IMR-90 (cell line): ENCODE measurements at places on chromosomes 7 and 10.

GRCh38 chr7:47352394-47352968 lies 229.4 kb downstream of the TNS3 start:
- DNase-seq: no peak

- no peak for DNase-seq
These were observed 20.1 kb upstream of the DDIT4 start for GRCh38 chr10:72253578-72253977.

DNA sequence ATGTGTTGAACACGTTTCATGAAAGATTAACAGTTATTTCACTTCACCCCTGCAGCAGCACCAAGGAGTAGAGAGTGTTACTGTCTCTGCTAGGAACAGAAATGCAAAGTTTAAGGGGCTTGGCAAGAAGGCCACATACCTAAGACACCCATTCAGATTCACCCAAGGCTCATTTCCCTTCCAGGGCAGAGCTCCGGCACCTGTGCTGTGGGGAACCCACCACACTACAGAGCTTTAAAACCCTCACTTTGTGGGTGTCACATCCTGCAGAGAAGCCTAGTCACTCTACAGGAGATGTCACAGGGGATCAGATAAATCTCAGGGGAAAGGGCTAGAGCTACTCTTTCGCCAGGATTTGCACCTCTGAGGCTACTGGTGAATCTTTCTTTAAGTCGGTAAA lies 176.1 kb upstream of the KLF6 start:
- DNase-seq: no peak

- DNase-seq: no peak
These were observed 7.7 kb upstream of the NDST2 start for GRCh38 chr10:73819081-73819480.

GRCh38 chr10:60573336-60573735 lies 183.7 kb upstream of the ANK3 start:
- no peak for DNase-seq

DNA sequence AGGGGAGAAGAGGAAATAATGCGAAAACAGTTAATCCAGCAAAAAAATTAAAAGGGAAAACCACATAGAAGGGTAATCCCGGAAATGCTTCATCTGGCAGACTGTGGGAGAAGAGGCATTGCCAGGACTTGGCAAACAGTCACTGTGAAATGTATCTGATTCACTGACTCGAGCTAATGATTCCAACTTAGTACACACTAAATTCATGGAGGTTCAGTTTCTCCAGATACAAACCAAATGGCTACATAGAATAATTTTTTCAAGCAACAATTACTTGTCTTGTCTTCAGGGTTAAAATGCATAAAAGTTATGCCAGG lies 36.4 kb downstream of the GDI2 start:
- DNase-seq: peak; percentile 71

DNA sequence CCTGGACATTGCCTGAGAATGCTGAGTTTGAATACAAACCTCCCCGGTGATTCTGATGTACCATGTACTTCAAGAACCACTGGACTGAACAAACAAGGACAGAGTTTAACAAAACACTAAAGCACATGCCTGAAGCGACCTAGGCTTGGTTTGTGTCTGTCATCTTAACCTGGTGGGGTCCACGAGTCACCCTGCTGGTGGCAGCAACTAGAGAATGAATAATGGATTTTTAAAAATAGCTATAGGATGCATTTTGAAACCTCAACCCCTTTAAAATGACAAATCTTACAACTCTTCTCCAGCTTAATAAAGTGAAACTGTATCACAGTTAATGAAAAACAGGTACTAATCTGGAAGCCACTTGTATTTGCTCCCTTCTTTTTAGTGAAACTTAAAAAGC lies 25.2 kb downstream of the CDHR3 start:
- no peak for DNase-seq

DNA sequence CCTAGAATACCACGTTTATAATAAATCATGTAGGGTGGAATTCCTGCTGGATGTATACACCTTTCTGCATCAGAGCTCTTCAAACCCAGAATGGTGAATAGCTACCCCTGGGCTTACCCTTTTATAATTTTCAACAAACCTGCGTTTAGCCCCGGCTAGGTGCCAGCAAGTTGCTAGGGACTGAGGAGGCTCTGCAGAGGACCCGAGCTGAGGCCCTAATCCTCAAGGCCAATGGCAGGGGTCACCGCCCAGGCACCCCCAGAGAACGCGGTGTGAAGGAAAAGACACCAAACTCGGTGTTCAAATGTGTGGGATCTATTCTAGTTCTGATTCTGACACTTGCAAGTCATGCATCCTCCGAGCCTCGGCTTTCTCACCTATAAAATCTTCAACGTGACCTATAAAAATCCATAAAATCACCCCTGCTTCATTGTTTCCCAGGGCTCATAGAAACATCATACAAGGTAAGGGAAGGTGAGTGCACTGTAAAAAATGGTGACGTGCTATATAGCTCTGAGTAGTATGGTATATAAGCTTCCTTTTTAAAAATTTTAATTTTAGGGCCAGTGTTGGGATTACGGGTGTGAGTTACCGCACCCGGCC lies 2.5 kb upstream of the ANXA11 start:
- DNase-seq: no peak

DNA sequence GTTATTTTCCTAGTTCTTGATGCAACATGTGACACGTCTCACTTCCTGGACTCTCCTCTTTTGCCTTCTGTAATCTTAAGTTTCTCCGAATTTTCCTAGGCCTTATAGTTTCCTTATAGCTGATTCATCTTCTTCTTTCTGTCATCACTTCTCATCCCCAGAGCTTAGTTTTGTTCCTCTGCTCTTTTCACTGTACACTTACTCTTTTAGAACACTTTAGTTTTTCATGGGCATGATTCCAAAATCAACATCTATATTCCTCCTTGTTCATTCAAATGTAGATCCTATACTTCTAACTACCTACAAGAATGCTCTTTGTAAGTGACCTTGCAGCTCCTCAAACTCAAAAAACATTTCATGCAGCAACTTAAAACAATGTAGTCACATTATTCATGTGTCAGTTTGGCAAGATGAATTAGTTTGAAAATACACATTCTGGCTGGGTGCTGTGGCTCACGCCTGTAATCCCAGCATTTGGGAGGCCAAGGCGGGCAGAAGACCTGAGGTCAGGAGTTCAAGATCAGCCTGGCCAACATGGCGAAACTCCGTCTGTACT lies 13.1 kb upstream of the SLC26A3 start:
- no peak for DNase-seq

DNA sequence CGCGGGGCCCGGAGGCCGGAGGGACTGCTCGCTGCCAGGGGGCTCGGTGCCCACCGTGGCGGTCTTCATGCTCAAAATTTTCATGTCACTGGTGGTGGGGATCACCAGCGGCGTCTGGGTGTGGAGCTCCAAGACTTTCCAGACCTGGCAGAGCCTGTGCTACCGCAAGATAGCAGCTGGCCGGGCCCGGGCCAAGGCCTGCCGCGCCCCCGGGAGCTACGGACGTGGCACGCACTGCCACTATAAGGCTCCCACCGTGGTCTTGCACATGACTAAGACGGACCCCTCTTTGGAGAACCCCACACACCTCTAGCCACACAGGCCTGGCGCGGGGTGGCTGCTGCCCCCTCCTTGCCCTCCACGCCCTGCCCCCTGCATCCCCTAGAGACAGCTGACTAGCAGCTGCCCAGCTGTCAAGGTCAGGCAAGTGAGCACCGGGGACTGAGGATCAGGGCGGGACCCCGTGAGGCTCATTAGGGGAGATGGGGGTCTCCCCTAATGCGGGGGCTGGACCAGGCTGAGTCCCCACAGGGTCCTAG lies 2.0 kb downstream of the FZD9 start:
- no peak for DNase-seq

DNA sequence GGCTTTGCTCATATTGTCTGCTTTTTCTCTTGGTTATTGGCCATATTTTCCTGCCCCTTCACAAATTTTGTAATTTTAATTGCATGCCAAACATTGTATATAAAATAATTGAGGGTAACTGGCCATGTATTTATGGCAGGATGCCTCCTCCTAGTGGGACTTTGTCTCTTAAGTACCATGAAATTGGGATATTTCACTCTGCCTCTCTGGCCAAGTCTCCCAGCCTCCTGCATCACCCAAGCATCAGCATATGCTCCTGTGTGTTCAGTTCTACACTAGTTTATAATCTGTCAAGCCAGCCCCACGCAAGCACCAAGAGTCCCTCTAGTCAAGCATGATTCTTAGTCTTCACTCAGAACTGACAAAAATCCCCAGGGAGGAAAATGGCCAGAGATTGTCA lies 44.2 kb upstream of the FHIP2A start:
- DNase-seq: no peak

DNA sequence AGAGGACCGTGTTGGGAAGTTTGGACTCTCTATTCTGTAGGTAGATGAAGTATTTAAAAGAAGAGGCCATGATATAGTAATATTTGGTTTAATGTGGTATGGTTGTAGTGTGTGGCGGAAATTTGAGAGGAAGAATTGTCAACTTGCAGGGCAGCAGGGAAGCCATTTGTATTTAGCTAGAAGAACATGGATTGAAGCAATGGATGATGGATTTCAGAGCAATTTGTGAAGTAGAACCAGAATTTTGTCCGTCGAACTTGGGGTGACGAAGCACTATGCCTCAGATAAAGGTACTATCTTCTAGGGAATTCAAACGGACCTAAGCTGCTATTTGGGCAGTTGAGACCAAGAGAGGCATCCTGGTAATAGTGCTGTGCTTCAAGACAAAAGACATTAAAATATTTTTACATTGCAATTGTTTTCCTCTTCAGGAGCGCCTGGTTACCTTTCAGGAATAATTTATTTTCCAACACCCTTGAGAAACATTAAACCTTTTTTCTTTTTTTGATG lies 615 bp upstream of the WBP1L start:
- DNase-seq: no peak

- no peak for DNase-seq
These were observed 554.2 kb downstream of the TCERG1L start for GRCh38 chr10:130757271-130757670.

- peak; percentile 13 for DNase-seq
These were observed 78.8 kb downstream of the MTPAP start for GRCh38 chr10:30270247-30270646.

DNA sequence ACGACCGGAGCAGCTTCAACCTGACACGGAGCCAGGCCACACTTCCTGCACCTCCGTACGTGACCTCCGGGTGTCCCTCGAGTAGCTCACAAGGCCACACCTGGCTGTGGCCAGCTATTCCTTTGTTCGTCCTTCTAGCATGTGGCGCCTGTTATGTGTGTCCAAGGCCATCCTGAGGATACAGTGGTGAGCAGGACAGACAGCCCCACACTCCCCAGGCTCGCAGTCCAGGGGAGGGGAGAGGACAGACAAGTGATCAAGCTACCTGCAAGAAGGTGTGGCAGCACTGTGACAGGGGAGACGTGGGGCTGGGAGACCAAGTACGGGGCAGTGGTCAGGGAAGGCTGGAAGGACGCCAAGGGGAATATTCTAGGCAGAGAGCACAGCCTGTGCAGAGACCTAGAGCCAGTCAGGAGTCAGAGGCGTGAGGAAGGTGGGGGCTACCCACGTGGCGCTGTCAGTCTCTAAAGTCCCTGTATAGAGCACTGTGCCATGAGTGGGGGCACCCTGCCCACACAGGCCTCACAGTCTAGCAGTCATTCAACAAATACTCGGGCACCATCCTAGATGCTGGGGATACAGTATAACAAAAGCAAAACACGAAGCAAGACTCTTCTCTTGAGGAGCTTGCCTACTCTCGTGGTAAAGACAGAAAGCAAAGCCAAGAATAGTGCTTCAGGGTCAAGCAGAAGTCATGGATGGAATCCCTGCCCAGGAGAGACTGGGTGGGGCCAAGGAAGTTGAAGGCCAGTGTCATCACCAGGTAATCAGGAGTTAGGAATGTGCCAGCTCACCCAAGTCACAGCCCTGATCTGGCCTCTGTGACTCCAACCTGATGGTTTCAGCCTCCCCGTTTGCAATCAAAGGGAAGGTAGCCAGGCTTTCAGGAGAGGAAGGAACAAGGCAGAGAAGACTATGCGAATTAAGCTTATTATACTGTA lies 58.6 kb downstream of the PROSER2 start:
- peak; percentile 23 for DNase-seq

DNA sequence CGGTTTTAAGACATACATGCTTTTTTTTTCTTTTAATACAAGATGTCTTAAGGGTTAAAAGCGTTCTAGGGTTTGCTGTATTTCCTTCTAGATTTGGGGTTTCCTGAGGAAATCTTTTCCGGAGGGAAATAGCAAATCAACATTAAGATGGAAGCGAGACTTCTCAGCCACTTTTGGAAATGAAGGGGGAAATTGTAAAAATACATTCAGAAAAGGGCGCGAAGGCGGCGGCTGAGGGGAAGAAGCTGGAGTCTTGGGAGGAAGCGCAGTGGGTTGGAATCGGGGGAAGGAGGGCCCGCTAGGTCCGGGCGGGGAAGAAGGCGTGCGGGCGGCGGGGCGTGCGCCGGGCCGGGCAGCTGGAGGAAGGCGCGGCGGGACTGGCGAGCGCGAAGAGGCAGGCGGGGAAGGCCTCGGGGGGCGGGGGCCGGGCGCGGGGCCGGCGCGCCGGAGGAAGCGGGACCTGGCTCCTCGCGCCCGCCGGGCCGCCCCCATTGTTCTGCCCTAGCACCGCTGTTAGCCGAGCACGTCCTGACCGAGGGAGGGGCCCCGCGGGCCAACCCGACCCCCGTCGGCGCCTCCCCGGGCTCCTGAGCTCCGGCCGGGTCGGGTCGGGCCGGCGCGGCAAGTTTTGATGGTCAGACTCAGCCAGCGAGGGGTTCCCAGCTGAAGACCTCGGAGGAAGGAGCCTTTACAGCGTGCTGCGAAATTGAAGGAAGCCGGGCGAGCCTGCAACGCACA lies 1.5 kb upstream of the SKIDA1 start:
- DNase-seq: peak; percentile 58

DNA sequence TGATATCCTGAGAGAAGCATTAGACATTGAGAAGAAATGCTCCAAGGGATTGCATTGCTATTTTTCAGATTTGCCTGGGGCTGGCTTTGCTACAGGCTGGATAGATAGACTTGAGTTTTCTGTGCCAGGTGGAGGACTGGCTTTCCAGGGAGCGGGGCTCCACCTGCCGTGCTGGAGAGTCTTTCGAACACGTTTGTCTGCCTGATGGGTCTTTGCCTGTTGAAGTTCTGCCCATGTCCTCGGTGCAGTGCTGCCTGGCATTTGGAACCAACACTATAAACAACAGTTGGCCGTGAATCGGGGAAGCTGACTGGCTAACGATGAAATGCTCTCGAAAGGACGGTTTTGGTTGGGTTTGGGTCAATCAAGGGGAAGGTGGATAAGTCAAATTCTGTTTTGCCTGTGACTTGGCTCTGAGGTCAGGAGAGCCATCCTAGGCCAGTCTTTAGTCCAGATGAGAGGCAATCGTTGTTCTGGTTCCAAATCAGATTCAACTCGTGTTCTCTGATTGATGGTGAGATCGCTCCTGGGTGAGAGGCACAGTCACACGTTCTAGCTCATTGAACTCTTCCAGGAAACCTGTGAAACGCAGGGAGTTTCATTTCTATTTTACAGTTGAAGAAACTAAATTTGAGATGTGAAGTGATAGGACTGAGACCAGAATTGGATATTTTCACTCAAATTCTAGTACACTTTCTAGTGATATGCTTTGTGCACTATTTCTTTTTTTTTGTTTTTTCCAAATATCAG lies 599.0 kb downstream of the TYW1 start:
- no peak for DNase-seq

- DNase-seq: no peak
These were observed 202.9 kb downstream of the RPS24 start for GRCh38 chr10:78236416-78237015.

- DNase-seq: peak; percentile 27
These were observed 84.8 kb downstream of the RSU1 start for GRCh38 chr10:16732376-16732775.

GRCh38 chr10:56383806-56384205 lies 22.7 kb upstream of the ZWINT start:
- no peak for DNase-seq
